Mucosa of descending colon (tissue), 3 donors: ENCODE measurements at places on chromosomes 1 and 21.

DNA sequence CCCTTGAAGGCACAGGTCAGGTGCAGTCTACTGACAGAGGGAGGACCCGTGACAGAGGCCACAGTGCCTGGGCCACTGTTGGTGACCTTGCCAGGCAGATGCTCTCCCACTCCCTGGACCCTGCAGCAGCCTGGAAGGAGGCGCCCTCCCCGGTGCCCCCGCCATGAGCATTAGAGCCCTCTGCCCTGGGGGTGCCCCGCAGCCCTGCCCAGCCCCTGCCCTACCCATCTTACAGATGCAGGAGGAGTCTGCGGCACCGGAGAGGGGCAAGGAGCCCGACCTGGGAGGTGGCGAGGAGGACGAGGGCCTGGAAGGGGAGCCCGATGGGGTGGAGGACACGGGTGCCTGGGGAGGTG lies 9.7 kb upstream of the SMIM1 start:
- DNase-seq = peak; percentile 40

GRCh38 chr1:49225464-49225863 lies 448.8 kb upstream of the BEND5 start:
- no peak for DNase-seq

GRCh38 chr1:228039986-228040385 lies 33.2 kb downstream of the WNT3A start:
- no peak for DNase-seq

DNA sequence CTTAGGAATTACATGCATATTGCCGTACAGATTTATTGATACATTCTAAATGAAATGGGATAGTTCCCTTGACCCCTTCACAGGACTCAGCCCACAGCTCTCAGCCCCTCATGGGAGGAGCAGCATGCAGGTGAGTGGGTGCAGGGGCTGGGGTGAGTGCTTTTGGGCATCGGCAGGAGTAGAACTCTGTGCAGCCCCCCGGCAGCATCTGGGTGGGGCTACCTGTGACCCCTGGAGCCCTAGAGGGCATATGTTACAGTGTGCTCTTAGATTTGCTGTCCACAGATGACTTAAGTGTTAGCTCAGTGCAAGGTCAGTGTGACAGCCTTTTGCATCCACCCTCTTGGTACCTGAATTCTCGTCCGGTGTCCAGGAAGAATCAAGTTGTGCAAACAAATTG lies 120.3 kb downstream of the GALNT2 start:
- DNase-seq = no peak

- DNase-seq = no peak
Measured at GRCh38 chr1:160726114-160726497, 12.9 kb upstream of the SLAMF7 start.

GRCh38 chr1:156947127-156947526 lies 26.7 kb downstream of the LRRC71 start:
- no peak for DNase-seq

DNA sequence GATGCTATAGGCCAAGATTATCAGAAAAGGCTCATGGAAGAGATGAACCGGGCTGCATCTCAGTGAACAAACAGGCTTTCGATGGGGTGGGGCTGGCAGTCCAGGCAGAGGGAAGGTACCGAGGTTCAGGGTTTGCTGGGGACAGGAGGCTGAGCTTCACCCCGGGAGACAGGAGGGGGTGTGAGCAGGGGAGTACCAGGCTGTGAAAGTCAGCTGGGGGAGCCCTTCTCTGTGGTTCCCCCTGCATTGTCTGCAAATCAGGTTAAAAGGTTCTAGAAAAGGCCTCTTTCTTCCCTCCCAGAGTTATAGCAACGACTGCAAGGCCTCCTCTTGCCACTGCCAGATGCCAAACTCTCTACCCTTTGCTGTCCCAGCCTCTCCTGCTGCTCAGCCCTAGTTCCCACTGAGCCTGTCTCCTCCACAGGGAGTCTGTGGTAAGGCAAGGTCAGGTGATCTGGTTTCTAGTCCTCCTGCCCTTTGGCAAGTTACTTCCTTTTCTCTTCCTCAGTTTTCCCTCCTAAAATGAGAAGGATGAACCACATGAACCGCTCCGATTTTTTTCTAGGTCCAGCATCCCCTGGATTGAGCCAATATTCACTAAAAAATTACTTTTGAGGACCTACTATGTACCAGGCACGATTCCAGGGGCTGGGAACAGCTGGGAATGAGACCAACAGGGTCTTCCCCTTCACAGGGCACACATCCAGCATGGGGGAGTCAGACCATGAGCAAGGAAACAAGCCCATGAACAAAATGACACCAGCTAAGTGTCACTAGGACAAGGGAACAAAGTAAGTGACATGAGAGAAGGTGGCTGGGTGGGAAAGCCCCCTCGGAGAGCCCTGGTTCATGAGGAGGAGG lies 7.2 kb downstream of the LAD1 start:
- no peak for DNase-seq

DNA sequence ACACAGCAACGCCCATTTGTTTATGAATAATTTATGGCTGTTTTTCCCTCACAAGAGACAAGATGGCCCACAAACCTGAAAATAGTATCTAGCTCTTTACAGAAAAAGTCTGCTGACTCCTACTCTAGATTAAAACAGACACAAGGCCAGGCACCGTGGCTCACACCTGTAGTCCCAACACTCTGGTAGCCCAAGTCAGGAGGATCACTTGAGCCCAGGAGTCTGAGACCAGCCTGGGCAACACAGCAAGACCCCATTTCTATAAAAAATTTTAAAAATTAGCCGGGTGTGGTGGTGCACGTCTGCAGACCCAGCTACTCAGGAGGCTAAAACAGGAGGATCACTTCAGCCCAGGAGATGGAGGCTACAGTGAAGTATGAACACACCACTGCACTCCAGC lies 34.6 kb downstream of the LUZP1 start:
- DNase-seq = no peak

- DNase-seq = no peak
Measured at GRCh38 chr1:55198044-55198443, 17.1 kb downstream of the USP24 start.

- DNase-seq = no peak
Measured at GRCh38 chr21:14213164-14213563, 2.4 kb upstream of the LIPI start.

DNA sequence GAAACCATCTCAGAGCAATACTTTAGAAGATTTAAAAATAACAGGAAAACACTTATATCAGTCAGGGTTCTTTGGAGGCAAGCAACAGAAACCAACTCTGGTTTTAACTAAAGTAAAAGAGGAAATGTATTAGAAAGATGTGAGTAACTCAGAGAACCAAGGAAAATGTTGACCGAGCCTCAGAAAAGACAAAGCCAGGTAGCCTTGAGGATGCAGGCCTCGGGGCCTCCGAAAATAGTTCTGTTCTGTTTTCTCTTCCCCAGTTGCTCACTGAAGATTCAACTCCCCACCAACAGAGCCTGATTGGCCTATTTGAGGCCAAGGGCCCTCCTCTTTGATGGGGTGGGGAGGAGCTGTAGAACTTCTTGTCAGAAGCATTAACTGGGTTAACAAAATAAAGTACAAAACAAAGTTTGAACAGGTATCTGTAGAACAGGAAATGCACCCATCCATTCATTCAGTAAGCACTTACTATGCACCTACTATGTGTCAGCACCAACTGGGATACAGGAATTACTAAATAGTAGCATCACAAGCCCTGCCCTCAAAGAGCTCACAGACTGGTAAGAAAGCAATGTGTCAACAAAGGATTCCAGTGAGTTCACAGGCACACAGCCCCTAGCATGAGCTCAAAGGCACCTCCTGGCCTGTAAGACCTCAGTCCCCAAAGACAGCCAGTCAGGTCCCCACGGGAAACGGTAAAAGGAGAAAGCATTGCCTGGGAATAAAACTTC lies 12.6 kb downstream of the SLAMF8 start:
- DNase-seq = no peak

GRCh38 chr1:1680912-1681273 lies 11.7 kb downstream of the SLC35E2B start:
- peak; percentile 48 for DNase-seq

GRCh38 chr21:28447462-28447861 lies 545.2 kb downstream of the LTN1 start:
- DNase-seq = no peak

DNA sequence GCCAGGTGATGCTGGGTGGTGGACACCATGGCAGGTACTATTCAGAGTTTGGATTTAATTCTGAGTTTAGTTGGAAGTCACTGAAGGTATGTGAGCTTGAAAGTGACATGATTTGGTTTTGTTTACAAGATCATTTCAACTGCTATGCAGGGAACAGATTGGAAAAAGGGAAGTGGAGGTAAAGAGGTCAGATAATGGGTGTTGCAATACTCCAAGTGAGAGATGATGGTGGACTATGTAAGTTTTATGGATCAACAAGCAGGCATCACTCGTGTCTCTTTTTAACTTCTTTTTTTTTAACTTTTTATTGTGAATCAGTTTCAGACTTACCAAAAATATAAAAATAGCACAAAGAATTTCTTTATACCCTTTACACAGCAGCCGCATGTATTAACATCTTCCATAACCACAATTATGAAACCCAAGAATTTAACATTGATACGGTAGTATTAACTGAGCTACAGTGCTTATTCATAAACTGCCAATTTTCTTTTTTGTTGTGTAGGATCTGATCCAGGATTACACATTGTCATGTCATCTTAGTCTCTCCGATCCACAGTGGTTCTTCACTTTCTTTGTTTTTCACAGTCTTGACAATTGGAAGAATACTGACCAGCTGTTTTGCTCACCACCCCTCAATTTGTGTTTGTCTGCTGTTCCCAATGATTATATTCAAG lies 24.9 kb upstream of the NHLH2 start:
- DNase-seq = no peak

DNA sequence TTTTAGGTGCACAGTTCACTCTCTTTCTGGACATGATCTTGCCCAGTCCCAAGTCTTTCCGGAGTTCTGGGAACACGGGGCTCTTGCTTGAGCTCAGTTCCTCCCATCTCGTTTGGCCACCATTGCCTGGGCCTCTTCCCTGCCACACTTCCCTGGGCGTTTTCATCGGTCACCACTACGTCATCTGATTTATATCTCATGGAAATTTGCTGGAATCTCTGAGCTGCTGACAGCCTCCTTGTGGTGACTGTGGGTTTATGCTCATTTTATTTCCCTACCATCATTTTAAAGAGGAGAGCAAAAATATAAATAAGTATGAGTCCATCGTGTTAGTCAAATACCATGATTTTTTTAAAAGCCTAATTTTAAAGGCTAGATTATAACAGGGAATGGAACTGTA lies 449.1 kb upstream of the KAZN start:
- no peak for DNase-seq

DNA sequence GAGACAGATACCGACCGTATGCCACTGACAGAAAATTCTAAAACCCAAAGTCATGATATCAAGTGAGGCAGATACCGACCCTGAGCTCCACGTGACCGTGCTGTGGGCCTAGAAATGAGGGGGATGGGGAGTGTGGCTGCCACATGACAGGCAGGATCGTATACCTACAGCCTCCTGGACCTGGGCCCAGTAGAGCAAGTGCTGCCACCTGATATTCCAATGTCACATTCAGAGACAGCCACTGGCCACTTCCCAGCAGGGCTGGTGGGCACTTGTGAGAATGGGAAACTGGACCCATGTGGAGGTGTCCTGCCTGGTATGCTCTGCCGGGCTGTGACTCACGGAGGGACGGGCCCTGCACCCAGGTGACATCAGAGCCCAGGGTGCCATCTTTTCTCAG lies 44.6 kb upstream of the CLDN14 start:
- no peak for DNase-seq

- DNase-seq = no peak
Measured at GRCh38 chr1:78291418-78291817, 199.4 kb upstream of the PTGFR start.

DNA sequence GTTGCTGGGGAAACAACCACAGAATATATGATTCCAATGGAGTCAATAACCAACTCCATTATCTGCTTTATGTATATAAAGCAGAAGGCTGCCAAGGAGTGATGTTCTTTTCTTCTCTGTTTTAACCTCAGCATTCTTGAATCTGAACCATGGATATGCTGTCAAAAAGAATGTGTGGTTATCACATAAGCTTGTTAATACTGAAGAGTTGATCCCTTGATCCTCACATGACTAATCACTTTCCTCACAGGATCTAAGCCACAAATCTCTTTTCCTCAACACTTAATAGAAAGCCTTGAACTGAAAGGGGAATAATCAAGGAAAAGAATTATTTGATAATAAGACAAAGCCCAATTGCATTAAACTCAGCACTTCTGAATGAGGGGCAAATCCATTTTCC lies 271.3 kb upstream of the KIAA0040 start:
- no peak for DNase-seq

DNA sequence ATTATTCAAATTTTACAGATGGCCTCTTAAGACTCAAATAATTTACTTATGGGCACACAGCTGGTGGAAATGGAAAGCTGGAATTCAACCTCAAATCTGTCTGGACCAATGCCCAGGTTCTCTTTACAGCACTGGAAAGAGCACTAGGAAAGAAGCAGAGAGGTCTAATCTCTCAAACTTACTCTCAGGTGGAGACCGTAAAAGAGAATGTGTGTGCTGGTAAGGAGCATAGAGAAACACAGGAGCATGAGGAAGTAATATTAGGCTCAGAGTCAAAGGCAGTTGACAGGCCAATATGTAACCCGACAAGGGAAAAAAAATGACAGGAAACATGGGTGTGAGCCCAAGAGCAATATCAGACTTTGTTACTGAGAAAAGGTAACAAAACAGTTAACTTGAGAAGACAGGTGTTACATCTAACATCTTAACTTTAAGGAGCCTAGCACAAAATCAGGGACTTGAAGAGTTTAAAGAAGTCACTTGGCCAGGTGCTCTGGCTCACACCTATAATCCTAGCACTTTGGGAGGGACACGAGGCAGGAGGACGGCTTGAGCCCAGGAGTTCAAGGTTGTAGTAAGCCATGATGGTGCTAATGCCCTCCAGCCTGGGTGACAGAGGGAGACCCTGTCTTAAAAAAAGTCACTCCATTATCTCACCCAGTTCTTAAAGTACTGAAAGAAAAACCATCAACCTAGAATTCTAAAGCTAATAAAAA lies 20.7 kb downstream of the PPP1R15B start:
- DNase-seq = no peak

- DNase-seq = peak; percentile 28
Measured at GRCh38 chr1:239262538-239262937, 123.8 kb upstream of the CHRM3 start.

- DNase-seq = no peak
Measured at GRCh38 chr21:34180826-34181359, 107.5 kb downstream of the MRPS6 start.

GRCh38 chr21:42846221-42846620 lies 33.1 kb downstream of the WDR4 start:
- peak; percentile 20 for DNase-seq

- no peak for DNase-seq
Measured at GRCh38 chr1:234208791-234209190, 164.5 kb upstream of the COA6 start.

- peak; percentile 88 for DNase-seq
Measured at GRCh38 chr1:201396861-201397464, 2.2 kb downstream of the LAD1 start.

GRCh38 chr1:942411-942821 lies 16.6 kb downstream of the NOC2L start:
- no peak for DNase-seq
